ENCODE measurements at places on chromosomes 2 and 18. TPM values are rescaled to one million over a fixed set of nuclear protein-coding genes. Genes with fewer than 3 reads are reported as not detected.
A peak's percentile ranks its signal among the peaks of the same experiment; 100 is the strongest.

Gene LIMS4
- 1.8 TPM for polyA plus RNA-seq

Gene KCNIP3
- 3.7 TPM for polyA plus RNA-seq

Gene HOXD13
- polyA plus RNA-seq, result 1.9 TPM

Gene SLC9A2
- polyA plus RNA-seq, result not detected

DNA sequence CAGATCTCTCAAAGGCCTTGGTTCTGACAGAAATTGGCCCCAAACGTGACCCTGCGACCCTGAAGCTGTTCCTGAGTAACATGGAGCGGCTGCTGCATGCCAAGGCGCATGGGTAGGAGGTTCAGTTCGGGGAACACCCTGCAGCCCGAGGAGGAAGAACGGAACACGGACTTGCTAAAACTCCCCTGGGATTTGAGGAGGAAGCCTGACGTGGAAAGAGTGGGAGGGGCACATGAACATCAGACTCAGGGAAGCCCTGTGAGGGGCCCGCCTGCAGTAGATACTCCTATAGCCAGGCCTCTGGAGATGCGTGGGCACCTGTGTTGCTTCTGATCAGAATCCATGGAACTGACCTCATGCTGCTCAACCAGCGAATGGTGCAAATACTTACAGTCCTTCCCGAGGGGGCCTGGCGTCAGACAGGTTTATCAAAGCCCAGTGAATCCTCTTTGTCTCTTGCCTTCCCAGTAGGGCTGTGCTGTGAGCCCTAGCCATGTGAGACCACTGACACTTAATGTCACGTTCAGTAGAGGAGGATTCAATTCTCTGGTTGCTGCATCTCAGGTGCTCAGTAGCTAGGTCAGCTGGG is 46.8 kb downstream of the IMPA2 start:
- DNase-seq, result no peak

DNA sequence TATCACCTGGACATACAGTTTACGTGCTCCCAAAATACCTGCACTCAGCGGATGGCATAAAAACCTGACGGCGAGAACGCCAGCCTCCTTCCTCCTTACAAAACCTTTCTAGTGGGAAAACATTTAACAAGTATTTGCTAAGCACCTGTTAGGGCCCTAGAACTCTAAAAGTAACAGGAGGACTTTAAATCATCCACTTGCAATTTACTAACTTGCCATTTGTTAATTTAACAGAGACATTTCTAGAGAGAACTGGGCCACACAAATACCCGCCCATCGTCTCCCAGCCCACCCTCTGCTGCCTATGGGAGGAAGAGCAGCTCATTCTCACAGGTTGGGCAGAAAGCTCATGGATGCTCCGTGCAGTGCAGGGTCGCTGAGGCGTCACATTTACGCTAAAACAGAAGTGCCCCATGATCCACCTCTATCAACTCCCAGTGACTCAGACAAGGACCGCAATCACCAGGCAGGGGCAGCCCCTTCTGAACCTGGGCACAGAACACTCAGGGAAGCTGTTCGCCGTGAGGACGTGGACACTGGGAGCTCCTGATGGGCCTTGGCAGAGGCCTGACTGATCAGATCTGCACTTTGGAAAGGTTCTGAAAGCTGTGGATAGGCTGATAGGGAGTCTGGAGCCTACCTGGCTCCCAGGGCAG is 106.9 kb downstream of the HDAC4 start:
- DNase-seq, result no peak

GRCh38 chr2:186125625-186126024 is 360.4 kb upstream of the ZC3H15 start:
- no peak for DNase-seq

GRCh38 chr2:199696048-199696447 is 154.9 kb downstream of the FTCDNL1 start:
- DNase-seq, result no peak

DNA sequence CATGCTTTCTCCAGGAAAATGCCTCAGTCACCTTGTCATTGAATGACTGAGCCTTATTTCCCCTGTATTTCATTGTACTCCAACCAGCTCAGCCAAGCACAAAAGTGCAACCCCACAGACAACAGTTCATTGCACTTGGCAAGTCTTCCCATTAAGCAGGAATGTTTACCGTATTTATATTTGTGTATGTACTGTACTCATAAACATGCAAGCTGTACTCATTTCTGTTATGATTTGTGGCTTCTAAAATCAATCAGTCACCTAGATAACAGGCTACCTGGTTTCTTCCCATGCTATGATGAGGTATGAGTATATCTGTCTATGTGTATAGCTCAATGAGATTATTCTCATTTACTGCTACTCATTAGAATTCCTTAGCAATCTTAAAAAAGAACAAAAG is 505.5 kb upstream of the FAM98A start:
- peak; percentile 59 for DNase-seq

- no peak for DNase-seq
These were observed 71.3 kb upstream of the SPRED2 start for GRCh38 chr2:65503746-65504145.

- no peak for DNase-seq
These were observed 147.5 kb downstream of the PARD3B start for GRCh38 chr2:204692790-204693189.

- DNase-seq, result peak; percentile 73
These were observed 448.3 kb upstream of the SLC14A2 start for GRCh38 chr18:45166836-45167551.
